ENCODE measurements at places on chromosomes 11 and 22. TPM values are rescaled to one million over a fixed set of nuclear protein-coding genes. Genes with fewer than 3 reads are reported as not detected.

Gene RBFOX2
- 194 TPM for total RNA-seq

Gene CRYBB3
- total RNA-seq: 325 TPM

Gene OR4A16
- total RNA-seq: 4.2 TPM

Gene C1QTNF5
- total RNA-seq: 47.1 TPM

Gene B3GAT1
- total RNA-seq: 19.8 TPM

Gene CD3E
- 0.55 TPM for total RNA-seq

Gene MPZL2
- total RNA-seq: 18.4 TPM

Gene LRRC4C
- total RNA-seq: 45.4 TPM

Gene GGTLC3
- not detected for total RNA-seq

Gene CELF1
- total RNA-seq: 227 TPM

Gene GRIK4
- total RNA-seq: 1.4 TPM

Gene TRIM22
- total RNA-seq: 36.4 TPM

Gene OSBP2
- total RNA-seq: 59.9 TPM

Gene PDE3B
- 21.8 TPM for total RNA-seq

Gene CCDC15
- total RNA-seq: 5.2 TPM

Gene RFPL1
- not detected for total RNA-seq

Gene CRY2
- 69.9 TPM for total RNA-seq

Gene SCN4B
- total RNA-seq: 5.9 TPM

Gene TRIM44
- total RNA-seq: 32.0 TPM

Gene SOX10
- 14.1 TPM for total RNA-seq

Gene P2RY6
- 0.44 TPM for total RNA-seq

Gene SEC14L6
- total RNA-seq: 4.1 TPM

Gene C11orf42
- total RNA-seq: not detected

Gene NUP98
- 186 TPM for total RNA-seq

Gene SEPTIN3
- 47.3 TPM for total RNA-seq

Gene MYRF
- 20.1 TPM for total RNA-seq

Gene TTC36
- total RNA-seq: 2.5 TPM

Gene MARK2
- total RNA-seq: 20.9 TPM

Gene CBLIF
- not detected for total RNA-seq

Gene E2F8
- total RNA-seq: 2.5 TPM

Gene FAT3
- 83.2 TPM for total RNA-seq

Gene LARGE2
- 3.8 TPM for total RNA-seq

Gene ALX4
- total RNA-seq: 11.8 TPM

Gene KBTBD3
- total RNA-seq: 20.5 TPM

Gene TRIM49
- total RNA-seq: not detected

Gene YPEL1
- total RNA-seq: 26.9 TPM

Gene C11orf86
- not detected for total RNA-seq

Gene NAALADL1
- 22.0 TPM for total RNA-seq

Gene OR51E1
- 1.2 TPM for total RNA-seq

Gene OR8A1
- total RNA-seq: not detected

Gene DRG1
- 80.5 TPM for total RNA-seq

Gene RBMXL2
- total RNA-seq: not detected

Gene BET1L
- 33.9 TPM for total RNA-seq
